ENCODE measurements at places on chromosomes 7 and 10. TPM values are rescaled to one million over a fixed set of nuclear protein-coding genes. Genes with fewer than 3 reads are reported as not detected.

VAX1 gene
- not detected for total RNA-seq

SLC4A2 gene
- 64.0 TPM for total RNA-seq

DHTKD1 gene
- 26.9 TPM for total RNA-seq

PUS7 gene
- total RNA-seq = 5.8 TPM

ZNF727 gene
- total RNA-seq = not detected

PVRIG gene
- total RNA-seq = not detected

PRSS37 gene
- total RNA-seq = not detected

HNRNPA2B1 gene
- 80.4 TPM for total RNA-seq

All from bronchial smooth muscle cell (primary cell).